ENCODE measurements at places on chromosomes 7 and 10. TPM values are rescaled to one million over a fixed set of nuclear protein-coding genes. Genes with fewer than 3 reads are reported as not detected.
A peak's percentile ranks its signal among the peaks of the same experiment; 100 is the strongest.

The STEAP1B gene
- total RNA-seq: 0.30 TPM

GRCh38 chr7:129652914-129653313, 41.4 kb downstream of the NRF1 start:
- no peaks in the 10 kb centered on the region for H3K27me3 ChIP-seq
- no peak for DNase-seq
- H3K4me1 ChIP-seq: no peaks in the 10 kb centered on the region
- H3K36me3 ChIP-seq: peaks cover 10% of the 10 kb centered on the region
- H3K4me3 ChIP-seq: no peak overlapping the region
- no peak overlapping the region for H3K27ac ChIP-seq

- DNase-seq: no peak
- H3K27ac ChIP-seq: no peak overlapping the region
- no peaks in the 10 kb centered on the region for H3K36me3 ChIP-seq
- no peaks in the 10 kb centered on the region for H3K4me1 ChIP-seq
These were observed 276.5 kb downstream of the MAGI2 start for GRCh38 chr7:79176859-79177477.

DNA sequence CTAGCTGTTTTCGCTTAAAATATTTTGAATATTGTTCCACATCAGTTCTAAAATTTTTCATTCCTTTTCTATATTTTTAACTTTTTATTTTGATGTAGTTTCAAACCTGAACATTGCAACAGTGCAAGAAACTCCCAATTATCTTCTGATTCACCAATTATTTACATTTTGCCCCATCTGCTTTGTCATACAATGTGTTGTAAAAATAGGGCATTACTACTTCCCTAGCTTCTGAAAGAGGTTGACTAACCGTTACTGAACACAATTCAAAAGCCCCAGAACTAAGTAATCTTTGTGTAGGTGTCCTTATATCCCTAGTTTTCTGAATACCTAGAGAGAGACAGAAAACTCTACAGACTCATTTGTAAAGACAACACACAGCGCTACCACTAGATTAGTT, 86.7 kb downstream of the AVL9 start:
- no peaks in the 10 kb centered on the region for H3K27me3 ChIP-seq
- peaks cover 77% of the 10 kb centered on the region for H3K36me3 ChIP-seq
- no peak overlapping the region for H3K27ac ChIP-seq
- no peak for DNase-seq
- no peak overlapping the region for H3K4me3 ChIP-seq
- no peaks in the 10 kb centered on the region for H3K4me1 ChIP-seq

GRCh38 chr10:103493916-103494877, 692 bp downstream of the NEURL1 start:
- no peaks in the 10 kb centered on the region for H3K36me3 ChIP-seq
- H3K27ac ChIP-seq: no peak overlapping the region
- H3K27me3 ChIP-seq: peaks cover 3% of the 10 kb centered on the region
- peak overlapping the region; percentile 33 for H3K4me3 ChIP-seq
- peaks cover 24% of the 10 kb centered on the region for H3K4me1 ChIP-seq

DNA sequence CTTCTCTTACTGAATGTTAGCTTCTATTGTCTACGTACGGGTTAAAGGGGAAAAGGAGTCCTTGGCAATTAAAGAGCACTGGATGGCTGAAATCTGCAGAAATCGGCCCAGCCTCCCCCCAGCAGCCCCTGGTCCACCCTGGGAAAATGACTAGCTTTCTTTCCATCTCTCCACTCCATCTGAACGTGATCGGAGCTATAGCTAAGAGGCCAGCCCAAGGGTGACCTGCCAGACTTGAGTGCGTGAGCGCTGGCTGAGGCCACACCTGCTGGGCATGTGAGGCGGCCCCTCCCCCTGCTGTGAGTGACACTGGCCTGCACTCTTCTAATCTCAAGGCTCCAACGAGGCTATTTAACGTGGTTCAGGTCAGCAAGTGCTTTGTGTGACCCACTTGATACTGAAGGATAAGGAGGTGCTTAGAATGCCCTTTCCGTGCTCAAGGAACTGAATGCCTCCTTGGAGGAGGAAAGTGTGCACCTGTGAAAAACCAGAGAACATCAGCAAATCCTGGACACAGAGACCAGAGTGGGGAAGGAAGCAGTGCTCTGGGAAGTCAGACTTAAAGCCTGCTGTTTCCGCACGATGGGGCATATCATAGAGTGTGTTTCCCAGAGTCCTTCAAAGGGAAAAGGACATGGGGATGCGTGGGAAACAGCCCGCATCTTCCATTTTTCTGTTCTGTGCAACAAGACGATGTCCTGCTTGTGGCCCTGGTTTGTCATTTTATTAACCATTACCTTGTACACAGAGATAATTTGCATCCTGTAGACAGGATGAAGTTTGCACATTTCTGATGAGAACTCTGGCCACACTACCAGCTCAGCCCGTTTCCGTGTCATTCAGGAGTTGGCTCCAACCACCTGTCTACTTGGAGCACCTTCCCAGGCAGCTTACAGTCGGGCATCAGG, 12.5 kb upstream of the MNX1 start:
- H3K36me3 ChIP-seq: no peaks in the 10 kb centered on the region
- H3K27ac ChIP-seq: no peak overlapping the region
- H3K4me1 ChIP-seq: no peaks in the 10 kb centered on the region
- H3K4me3 ChIP-seq: no peak overlapping the region
- no peak for DNase-seq
- peaks cover 23% of the 10 kb centered on the region for H3K27me3 ChIP-seq

DNA sequence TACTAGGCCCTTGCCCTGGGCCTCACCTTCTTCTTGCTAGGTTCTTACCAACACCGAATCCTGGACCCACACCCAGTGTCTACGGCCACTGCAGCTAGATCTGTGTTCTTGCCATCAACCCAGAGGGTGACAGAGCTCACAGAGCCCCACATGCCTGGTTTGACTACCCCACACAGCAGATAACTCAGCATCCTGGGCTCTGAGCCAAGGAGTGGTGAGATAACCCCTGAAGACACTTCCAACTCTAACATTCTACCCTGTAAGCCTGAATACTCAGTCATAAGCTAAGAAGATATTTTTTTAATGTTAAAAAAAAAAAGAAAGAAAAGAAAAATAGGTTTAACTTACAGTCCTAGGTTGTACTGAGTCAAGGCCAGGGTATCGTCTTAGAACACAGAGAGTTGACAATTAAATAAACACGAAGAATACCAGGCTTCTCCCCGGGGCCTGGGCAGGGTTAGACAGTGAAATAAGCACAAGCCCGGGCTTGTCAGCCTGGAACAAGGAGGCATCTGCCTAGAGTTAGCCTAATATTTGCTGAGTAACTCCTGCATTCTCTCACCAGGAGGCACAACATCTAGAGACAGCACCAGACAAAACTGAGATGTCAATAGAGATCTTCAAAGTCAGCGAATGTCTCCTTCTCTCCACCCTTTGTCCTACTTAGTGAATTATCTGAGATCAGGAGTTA, 556.5 kb upstream of the LRRN3 start:
- no peaks in the 10 kb centered on the region for H3K36me3 ChIP-seq
- H3K27me3 ChIP-seq: no peaks in the 10 kb centered on the region
- no peak overlapping the region for H3K4me3 ChIP-seq
- no peak overlapping the region for H3K27ac ChIP-seq
- no peak for DNase-seq

DNA sequence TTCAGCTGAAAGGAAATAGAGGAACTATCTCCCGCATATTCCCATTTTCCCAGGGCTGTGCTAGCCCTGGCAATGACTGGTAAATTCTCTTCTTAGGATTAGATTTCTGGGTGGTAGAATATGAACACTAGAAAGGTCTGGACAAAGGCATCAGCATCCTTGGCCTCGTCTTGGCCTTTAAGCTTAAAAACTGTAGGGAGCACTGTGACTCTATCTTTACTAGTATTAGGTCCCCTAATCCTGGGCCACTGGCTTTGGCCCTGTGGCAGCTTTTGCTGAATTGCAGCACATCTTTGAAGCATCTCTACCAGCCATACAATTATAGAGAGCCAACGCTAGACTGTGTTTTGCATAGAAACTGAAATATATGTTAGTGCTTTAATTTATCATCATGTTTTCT, 41.5 kb upstream of the EBLN1 start:
- no peak overlapping the region for H3K27ac ChIP-seq
- no peaks in the 10 kb centered on the region for H3K36me3 ChIP-seq
- H3K4me3 ChIP-seq: no peak overlapping the region
- no peak for DNase-seq
- peaks cover 7% of the 10 kb centered on the region for H3K27me3 ChIP-seq

DNA sequence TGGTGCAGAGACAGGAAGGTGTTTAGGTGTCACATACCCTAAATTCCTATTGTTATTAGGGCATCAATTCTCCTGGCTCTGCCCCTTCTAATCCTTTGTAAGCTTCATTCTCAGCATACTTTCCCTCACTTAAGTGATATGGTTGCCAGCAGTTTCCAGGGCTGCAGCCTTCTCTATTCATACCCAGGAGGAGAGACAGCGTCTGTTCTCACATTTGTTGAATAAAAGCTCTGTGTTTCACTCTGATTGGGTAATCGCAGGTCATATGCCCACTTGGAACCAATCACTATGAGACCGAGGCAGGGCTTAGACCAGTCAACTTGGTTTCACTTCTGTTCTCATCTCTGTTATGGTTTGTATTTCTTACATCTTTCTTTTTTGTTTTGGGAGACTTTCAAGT, 109.6 kb upstream of the MTPN start:
- no peaks in the 10 kb centered on the region for H3K36me3 ChIP-seq
- H3K4me1 ChIP-seq: no peaks in the 10 kb centered on the region
- no peak overlapping the region for H3K27ac ChIP-seq
- peak; percentile 10 for DNase-seq
- no peaks in the 10 kb centered on the region for H3K27me3 ChIP-seq
- H3K4me3 ChIP-seq: no peak overlapping the region

All from T-cell (primary cell).